ENCODE measurements at places on chromosomes 6 and 20. TPM values are rescaled to one million over a fixed set of nuclear protein-coding genes. Genes with fewer than 3 reads are reported as not detected.

Gene SENP6
- polyA plus RNA-seq = 16.2 TPM

- H3K4me1 ChIP-seq = no peaks in the 10 kb centered on the region
- no peaks in the 10 kb centered on the region for H3K36me3 ChIP-seq
- H3K4me3 ChIP-seq = no peak overlapping the region
- no peak overlapping the region for H3K27ac ChIP-seq
- no peaks in the 10 kb centered on the region for H3K27me3 ChIP-seq
These were observed 109.8 kb upstream of the POU3F2 start for GRCh38 chr6:98724537-98724936.

- H3K36me3 ChIP-seq = no peaks in the 10 kb centered on the region
- no peaks in the 10 kb centered on the region for H3K4me1 ChIP-seq
- H3K27ac ChIP-seq = no peak overlapping the region
These were observed 291.3 kb upstream of the PRDM1 start for GRCh38 chr6:105794870-105795269.

- peaks cover 14% of the 10 kb centered on the region for H3K4me1 ChIP-seq
- no peak overlapping the region for H3K27ac ChIP-seq
- H3K27me3 ChIP-seq = no peaks in the 10 kb centered on the region
- no peaks in the 10 kb centered on the region for H3K36me3 ChIP-seq
These were observed 37.0 kb downstream of the SHLD1 start for GRCh38 chr20:5786930-5787795.

DNA sequence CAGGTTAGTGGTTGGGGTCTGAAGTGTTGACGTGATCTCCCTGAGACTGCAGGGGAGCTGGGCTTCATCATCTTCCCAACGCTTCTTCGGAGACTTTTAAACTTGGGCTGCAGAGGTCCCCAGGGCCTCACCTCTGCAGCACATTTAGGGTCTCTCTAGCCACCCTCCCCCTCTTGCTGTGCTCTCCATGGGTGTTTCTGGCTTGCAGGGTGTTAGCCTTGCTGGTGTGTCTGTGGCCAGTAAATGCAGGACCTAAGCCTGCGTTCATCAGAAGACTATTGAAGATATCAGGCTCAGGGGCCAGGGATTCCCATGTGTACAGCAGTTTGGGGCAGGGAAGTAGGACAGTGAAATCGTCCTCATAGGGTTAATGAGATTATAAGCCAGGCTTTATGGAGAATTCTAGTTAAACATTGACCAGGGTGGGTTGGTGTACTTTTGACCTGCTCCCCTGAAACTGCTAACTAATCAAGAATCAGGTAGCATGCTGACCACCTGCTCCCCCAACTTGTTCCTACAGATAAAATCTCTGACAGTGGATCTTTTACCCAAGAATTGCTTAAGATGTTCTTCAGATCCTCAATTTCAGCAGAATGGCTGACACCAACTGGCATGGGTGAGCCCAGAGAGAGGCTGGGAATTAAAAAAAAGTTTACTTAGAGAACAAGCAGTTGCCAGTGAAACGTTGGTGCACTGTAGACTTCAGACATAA, 3.8 kb upstream of the DDO start:
- no peak overlapping the region for H3K27ac ChIP-seq
- no peak overlapping the region for H3K4me3 ChIP-seq
- DNase-seq = no peak
- peaks cover 4% of the 10 kb centered on the region for H3K27me3 ChIP-seq
- H3K36me3 ChIP-seq = no peaks in the 10 kb centered on the region

Gene DACT2
- polyA plus RNA-seq = not detected

DNA sequence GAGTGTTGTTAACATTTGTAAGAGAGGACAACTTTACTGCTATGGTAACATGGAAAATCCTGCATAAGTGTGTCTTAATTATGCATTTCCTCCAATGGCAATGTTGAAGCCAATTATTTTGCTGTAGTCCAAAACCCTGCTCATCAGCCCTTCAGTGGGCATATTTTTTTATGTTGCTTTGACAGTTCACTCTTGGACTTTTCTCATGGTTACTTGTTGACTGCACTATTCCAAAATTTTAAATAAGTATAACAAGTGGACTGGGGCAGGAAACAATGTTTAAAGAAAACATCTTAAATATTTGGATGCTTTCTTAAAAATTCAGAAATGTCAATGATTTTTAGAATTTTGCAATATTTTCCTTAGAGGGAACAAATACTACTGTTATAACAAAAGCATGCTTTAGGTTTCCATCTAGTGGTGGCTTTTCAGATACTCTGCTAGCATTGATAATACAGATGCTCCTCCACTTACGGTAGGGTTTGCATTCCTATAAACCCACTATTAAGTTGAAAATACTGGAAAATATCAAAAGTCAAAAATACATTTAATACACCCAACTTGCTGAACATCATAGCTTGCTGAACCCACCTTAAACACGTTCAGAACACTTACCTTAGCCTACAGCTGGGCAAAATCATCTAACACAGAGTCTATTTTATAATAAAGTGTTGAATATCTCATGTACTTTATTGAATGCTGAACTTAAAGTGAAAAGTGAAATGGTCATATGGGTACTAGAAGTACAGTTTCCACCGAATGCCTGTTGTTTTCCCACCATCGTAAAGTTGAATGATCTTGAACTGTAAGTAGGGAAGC, 86.4 kb downstream of the ADGRG6 start:
- no peak overlapping the region for H3K4me3 ChIP-seq
- H3K27me3 ChIP-seq = no peaks in the 10 kb centered on the region
- no peaks in the 10 kb centered on the region for H3K4me1 ChIP-seq
- peak; percentile 15 for DNase-seq
- H3K36me3 ChIP-seq = peaks cover 24% of the 10 kb centered on the region
- H3K27ac ChIP-seq = peak overlapping the region; percentile 99

Gene CLIC5
- 0.03 TPM for polyA plus RNA-seq

Gene HIVEP1
- polyA plus RNA-seq = 7.7 TPM

Gene SLC52A3
- not detected for polyA plus RNA-seq

Gene LY6G6D
- not detected for polyA plus RNA-seq

- no peaks in the 10 kb centered on the region for H3K36me3 ChIP-seq
- H3K4me3 ChIP-seq = no peak overlapping the region
- H3K27me3 ChIP-seq = no peaks in the 10 kb centered on the region
- DNase-seq = no peak
These were observed 53.6 kb upstream of the LRRC1 start for GRCh38 chr6:53741034-53741823.

DNA sequence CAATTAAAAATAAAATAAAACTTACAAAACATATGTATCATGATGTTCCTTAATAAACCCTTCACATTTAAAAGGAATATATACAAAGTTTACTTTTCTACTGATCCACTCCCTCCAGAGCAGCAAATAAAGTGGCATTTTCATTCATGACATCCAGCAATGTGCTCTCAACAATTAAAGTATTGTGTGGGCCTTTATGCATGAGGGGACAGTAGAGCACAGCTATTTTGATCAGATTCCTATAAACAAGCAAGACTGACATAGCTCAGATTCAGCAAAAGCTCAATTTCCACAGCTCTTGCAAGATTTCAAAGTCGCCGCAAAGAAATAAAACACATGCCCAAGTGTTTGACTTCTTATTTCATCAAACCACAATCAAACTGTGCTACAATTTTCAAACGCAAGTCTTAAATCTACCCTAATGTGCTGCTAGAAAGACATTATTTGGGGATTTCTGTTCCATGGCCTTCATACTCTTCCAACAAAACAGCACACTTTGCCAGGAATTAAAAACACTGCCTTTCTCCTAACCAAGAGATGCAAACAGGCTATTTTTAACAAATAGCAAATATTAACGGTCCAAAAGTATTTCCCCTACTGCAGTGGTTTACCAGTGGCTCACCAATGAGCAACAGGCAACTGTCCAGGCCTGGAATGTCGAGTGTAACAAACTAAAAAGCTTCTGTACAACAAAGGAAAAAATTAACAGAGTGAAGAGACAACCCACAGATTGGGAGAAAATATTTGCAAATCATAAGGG, 52.3 kb downstream of the MBOAT1 start:
- H3K27me3 ChIP-seq = no peaks in the 10 kb centered on the region
- no peak overlapping the region for H3K4me3 ChIP-seq
- H3K27ac ChIP-seq = no peak overlapping the region
- no peaks in the 10 kb centered on the region for H3K36me3 ChIP-seq

Gene FRK
- polyA plus RNA-seq = under 0.01 TPM

GRCh38 chr6:143607974-143608373, 69.8 kb upstream of the PHACTR2 start:
- H3K4me3 ChIP-seq = no peak overlapping the region
- no peaks in the 10 kb centered on the region for H3K27me3 ChIP-seq
- no peaks in the 10 kb centered on the region for H3K4me1 ChIP-seq
- H3K27ac ChIP-seq = no peak overlapping the region
- DNase-seq = no peak

Gene CFAP61
- polyA plus RNA-seq = 0.62 TPM

Gene SRF
- polyA plus RNA-seq = 33.8 TPM

DNA sequence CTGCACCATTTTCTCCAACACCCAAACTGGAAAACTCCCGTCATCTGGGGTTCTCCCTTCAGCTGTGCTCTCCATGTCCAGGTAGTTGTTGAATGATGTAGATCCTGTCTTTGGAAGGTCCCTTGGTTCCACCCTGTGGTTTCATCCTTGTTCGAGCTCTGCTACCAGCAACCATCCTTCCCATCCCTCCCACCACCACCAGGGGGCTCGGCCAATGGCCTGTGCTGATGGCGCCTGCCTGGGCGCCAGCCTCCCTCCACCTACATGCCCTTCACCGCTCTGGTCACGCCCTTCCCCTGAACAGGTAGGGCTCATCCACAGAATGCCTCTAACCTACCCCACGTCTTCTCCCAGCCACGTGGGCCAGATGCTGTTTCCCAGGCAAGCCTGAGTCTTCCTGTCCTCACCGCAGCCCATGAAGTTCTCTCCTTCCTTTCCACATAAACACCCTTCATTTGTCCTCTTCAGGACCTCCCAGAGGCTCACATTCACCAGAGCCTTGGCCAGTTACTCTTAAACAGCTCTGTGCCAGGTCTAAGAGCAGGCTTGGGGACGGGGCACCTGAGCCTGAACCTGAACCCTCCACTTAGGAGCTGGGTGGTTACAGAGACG, 75.1 kb upstream of the DUSP22 start:
- DNase-seq = peak; percentile 66
- no peaks in the 10 kb centered on the region for H3K4me1 ChIP-seq
- H3K27ac ChIP-seq = no peak overlapping the region

DNA sequence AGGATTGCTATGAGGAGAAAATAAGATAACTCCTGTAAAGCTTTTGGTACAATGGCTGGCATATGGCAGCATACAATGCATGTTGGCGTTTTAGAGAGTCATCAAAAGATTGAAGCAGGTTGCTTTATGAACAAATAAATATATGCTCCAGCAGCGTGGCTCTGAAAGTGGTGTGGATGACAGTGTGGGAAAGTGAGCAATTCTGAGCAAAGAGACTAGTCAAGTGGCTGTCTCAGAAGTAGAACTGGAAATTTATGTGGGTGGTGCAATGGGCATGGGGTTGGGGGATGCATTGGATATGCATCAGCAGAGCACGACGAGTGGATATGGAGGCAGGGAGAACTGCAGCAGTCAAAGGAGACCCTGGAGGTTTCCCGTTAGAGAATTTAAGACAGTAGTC, 66.2 kb upstream of the PHACTR2 start:
- peaks cover 5% of the 10 kb centered on the region for H3K4me1 ChIP-seq
- H3K4me3 ChIP-seq = no peak overlapping the region
- DNase-seq = no peak
- no peak overlapping the region for H3K27ac ChIP-seq

Gene ACTL10
- 0.25 TPM for polyA plus RNA-seq

Gene OR12D3
- not detected for polyA plus RNA-seq

DNA sequence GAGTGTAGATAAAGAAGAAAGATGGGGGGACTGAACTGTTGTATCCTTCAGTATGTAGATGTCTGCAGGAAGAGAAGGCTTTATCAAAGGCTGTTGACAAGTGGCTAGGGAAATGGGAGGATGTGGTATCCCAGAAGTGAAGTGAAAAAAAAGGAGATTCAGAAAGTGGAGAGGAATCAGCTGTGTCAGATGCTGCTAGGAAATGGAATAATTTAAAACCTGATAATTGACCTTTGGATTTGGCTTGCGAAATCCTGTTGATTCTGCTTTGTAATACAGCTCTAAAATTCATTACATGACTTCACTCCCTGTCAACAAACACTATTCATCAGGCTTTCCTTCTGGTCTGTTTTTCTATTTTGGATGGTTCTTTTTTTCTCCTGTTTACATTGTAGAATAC, 41.7 kb downstream of the PHF3 start:
- H3K4me3 ChIP-seq = no peak overlapping the region
- H3K27ac ChIP-seq = no peak overlapping the region
- H3K27me3 ChIP-seq = no peaks in the 10 kb centered on the region
- H3K36me3 ChIP-seq = peaks cover 29% of the 10 kb centered on the region
- H3K4me1 ChIP-seq = no peaks in the 10 kb centered on the region
- DNase-seq = no peak

Gene DEFB124
- 0.26 TPM for polyA plus RNA-seq
